ENCODE measurements at places on chromosomes 2 and 18. TPM values are rescaled to one million over a fixed set of nuclear protein-coding genes. Genes with fewer than 3 reads are reported as not detected.

DNA sequence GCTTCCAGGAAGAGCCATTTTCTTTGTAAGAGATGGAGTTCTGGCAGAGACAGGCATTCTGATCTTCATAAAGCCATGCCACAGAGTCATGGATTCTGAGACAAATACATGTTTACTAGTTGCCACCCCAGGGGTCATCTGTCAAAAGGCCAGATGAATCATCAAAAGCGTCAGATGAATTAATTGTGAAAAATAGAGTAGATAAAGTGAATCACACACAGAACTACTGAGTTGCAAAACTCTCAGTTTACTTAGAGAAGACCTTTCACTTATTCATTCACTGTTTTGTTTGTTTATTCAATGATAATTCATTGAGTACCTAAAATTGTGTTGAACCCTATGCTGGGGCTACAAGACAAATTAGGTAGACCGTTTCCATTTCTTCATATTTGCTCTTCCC is 157.7 kb upstream of the SERPINE2 start:
- no peak for DNase-seq

GRCh38 chr2:96913398-96914202 is 43.7 kb upstream of the SEMA4C start:
- no peak for DNase-seq

GRCh38 chr18:26456070-26456491 is 92.3 kb downstream of the KCTD1 start:
- DNase-seq, result no peak

GRCh38 chr18:21735452-21736015 is 5.1 kb upstream of the MIB1 start:
- DNase-seq, result no peak

- DNase-seq, result no peak
Measured at GRCh38 chr2:103982691-103983090, 871.2 kb upstream of the POU3F3 start.

DNA sequence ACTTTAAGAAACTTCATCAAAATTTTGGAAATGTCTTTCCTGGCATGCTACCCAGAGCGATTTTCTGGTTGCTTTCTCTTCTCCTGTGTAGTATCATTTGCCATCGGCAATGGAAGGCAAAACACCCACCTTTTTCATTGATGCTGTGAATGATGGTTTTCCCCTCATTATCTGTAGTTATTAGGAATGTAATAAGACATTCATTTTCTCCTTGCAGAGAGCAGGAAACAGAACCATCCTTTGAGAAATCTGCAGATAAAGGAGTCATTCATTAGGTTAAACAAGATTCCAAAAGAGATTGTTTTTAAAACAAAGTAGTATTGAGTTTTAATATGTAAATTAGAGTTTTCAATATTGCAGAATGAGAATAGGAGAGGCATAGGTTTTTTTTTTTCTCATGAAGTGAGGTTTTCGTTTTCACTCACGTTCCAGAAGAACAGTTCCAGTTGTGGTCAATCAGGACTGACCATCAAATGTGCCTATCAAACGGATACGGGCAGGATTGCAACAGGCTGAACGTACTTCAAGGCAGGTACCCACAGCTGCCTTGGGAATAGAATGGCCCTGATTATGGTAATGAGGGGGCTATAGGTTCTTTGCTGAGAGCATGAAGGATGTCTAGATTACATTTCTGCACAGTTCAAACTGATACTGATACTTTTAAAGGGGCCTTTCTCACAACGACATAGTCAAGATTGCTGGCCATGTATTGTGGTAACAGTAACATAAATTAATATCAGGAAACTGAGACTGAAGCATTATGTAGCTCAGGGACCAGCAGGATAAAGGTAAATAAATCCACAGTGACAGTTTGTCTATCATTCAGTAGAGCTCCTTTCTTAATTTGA is 49.8 kb upstream of the PLA2R1 start:
- no peak for DNase-seq

- no peak for DNase-seq
Measured at GRCh38 chr2:232434563-232435374, 21.2 kb upstream of the ALPI start.

DNA sequence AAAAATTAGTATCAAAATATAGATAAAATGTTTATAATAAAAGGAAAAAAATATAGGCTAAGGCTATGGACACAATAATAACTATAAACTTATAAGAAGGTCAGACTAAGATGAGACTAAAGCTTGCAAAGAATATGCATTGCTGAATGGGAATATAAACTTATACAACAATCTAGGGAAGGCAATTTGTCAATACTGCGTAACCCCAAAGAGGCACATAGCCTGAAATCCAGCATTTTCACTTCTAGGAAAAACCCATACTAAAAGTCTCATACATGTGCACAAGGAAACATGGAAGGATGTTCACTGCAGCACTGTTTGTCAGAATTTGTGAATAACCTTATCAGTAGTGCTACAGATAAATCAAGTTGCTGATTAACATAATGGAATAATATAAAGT is 45.5 kb downstream of the FANCL start:
- no peak for DNase-seq

- DNase-seq, result peak; percentile 95
Measured at GRCh38 chr2:171347591-171348032, 86.2 kb downstream of the METTL8 start.

GRCh38 chr2:97845818-97846217 is 132.4 kb downstream of the ZAP70 start:
- no peak for DNase-seq

GRCh38 chr2:48397846-48398245 is 132.1 kb upstream of the STON1 start:
- no peak for DNase-seq

DNA sequence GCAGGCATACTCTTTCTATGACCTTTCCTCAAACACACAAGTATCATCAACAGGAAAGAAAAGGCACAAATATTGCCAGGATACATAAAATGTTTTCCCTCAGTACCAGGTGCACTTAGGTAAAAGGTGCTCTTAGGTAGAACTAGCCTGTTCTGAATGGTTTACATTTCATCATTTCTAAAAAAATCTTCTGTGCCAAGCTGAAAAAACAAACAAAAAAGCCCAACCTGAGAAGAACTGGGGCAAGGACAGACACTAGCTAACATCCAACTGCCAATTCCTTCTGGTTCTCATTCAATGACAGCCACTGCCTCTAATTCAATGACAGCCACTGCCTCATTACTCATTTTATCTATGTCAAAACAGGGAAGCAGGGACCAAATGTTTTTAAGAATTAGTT is 68.5 kb downstream of the SPIRE1 start:
- DNase-seq, result no peak

DNA sequence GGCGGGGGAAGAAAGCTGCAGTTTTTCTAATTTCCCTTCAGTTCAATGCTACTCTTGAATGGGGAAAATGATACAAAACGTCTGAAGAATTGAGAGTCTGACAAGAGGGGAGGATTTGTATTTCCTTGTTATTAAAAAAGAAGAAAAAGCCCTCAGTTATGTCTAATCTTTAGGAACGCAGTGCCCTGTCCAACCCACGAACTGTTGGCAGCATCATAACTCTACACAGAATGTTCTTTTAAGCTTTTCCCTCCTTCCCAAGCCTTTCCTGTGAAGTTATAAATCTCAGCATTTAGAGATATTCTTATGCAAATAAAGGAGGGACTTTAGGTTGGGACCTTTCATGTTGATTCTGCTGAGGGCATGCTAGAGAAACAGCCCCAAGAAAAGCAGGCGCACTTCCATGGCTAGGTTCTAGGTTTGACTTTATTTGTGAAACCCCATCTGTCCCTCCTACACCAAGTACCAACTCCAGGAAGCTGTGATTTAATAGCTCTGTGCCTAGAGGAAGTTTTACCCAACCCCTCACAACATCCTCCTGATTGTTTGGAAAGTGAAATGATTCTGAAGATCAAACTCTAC is 288.6 kb downstream of the SETBP1 start:
- DNase-seq, result no peak

Gene FOXI3
- polyA plus RNA-seq, result not detected

Gene TCF7L1
- polyA plus RNA-seq, result 3.2 TPM

Gene VIT
- 38.0 TPM for polyA plus RNA-seq

Gene REG1A
- not detected for polyA plus RNA-seq

Gene PNKD
- polyA plus RNA-seq, result 44.5 TPM

Gene TEX44
- polyA plus RNA-seq, result not detected

Gene CLEC4F
- polyA plus RNA-seq, result not detected

Gene APOB
- 0.04 TPM for polyA plus RNA-seq
